ENCODE measurements at places on chromosomes 5 and 9.

DNA sequence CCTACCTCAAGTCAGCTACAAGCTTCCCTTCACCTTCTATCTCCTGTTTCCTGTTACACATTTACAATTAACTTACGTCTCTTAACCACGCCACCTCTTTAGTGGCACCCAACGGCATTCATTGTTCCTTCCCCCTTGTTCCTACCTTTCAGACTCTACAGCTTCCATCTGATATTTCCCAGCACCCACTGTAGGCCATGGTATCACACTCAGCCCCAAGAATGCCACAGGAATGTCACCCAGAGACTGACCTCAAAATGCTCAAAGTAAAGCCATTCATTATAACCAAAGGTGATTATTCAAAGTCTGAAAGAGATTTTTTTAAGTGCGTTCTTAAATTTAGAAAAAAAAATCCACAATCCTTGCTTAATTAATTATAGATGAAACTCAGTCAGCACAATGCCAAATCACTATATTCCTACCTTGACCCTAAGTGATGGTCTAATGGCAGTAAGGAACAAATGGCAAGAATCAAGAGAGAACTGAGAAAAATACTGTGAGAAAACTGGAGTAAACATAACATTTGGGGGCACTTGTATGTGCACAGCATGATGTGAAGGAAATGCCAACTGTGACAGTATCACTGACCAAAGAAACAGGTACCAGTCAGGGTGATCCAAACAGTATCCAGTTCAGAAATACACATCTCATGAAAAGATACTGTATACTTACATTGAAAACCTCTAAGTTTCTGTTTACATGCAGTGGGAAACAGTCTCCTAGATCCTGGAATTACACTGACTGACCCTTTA, 52.1 kb downstream of the CTNND2 start:
- no peak for DNase-seq

DNA sequence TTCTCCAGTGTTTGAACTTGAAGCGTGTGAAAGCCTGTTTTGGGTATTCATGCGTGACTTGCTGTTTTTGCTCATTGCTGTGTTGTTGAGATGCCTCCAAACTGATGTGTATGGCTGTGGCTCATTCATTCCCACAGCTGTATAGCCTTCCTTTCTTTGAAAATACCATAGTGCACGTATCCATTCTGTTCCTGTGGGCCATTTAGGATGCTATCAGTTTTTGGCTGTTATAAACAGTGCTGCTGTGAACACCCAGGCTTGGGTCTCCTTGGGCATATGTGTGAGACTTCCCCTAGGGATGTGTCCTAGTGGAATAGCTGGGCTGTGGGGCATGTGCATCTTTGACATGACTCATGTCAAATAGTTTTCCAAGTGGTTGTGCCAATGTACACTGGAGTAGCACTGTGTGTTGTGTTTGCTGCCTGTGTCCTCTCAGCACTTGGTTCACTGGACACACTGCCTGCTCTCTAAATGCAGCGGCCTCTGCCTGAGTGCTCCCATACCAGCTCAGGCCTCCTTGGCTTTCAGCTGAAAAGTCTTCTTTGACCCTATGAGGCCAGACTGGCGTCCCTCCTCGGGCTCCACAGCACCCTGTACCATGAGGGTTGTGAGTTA, 102.6 kb upstream of the TBC1D2 start:
- no peak for DNase-seq

DNA sequence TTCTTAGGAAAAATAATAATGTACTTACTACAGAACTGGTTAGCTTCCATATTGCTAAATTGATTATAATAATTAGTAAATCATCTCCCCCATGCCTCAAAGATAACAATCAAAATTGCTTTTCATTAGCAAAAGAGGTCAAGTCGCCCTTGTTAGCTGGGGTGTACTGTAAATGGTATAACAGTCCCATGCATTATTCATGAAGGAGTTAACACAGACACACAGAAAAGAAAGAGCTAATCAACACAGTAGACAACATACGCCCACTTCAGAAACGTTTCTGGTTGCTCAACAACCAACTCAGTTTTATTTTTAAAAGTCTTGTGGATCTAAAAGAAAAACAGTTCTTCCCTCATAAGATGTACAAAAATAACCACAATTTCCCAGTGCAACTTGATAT, 100.2 kb downstream of the MPDZ start:
- no peak for DNase-seq

- DNase-seq = no peak
Observed at GRCh38 chr9:137161558-137162486, 8.0 kb downstream of the LRRC26 start.

- no peak for DNase-seq
Observed at GRCh38 chr5:11514705-11515432, 389.4 kb downstream of the CTNND2 start.

DNA sequence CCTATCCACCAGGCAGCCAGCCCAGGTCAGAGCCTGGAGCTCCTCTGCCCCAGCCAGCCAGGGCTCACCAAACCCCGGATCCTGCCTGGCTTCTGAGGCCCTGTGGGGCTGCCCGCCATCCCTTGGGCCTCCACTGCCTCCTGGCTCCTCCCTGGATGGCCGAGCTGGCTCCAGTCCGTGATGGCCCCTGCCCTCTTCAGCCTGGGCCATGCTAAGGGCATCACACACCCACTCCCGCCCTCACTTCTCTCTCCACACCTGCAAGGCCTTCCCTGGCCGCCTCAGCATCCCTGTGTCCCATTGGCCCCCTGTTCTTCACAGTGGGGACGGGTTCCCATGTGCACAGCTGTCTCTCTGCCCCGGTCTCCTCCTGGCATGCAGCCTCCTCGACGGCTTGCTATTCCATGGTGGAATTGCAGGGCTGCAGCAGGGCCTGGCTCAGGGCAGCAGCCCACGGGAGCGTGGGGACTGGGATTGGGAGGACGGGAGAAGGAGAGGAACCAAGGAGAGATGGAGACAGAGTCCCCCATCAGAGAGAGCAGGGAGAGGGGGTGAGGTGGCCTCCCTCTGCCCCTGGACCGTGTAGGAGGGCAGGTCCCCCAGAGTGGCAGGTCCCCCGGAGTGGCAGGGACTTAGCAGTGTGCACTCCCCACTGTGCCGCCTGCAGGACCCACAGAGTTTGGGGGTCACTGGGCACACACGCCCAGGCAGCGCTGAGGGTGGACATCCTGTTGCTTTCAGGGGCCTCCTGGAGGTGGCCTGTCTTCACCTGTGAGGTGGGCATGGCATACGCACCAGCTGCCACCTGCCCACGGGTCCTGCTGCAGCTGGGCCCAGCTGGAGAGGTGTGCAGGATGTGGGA, 16.7 kb upstream of the RNU6ATAC start:
- DNase-seq = no peak

DNA sequence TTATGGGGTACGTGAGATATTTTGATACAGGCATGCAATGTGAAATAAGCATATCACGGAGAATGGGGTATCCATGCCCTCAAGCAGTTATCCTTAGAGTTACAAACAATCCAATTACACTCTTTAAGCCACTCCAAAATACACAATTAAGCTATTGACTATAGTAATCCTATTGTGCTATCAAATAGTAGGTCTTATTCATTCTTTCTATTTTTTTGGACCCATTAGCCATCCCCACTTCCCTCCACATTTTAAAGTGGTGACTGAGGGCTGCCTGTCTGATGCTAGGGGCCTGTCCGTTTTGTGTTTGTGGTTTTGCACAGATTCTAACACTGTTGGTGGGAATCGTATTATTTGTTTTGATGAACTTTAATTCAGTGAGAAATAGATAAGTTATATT, 129.7 kb upstream of the DHFR start:
- no peak for DNase-seq

DNA sequence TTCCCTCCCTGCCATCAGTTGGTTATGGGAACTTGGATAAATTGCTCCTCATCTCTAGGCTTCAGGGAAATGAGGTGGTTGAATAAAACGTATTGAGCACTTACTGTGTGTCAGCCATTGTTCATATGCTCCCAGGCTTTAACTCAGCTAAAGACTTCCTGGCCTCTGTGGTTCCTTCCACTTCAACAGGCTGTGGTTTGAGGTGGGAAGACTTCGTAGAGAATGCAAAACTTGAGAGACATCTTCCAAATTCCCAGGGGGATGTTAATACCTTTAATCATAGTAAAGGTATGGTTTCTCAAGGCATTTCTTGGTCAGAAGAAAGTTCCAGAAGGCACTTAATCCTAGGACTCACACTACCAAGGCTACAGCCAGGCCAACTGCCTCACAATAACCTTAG, 1.5 kb upstream of the GPX3 start:
- no peak for DNase-seq

DNA sequence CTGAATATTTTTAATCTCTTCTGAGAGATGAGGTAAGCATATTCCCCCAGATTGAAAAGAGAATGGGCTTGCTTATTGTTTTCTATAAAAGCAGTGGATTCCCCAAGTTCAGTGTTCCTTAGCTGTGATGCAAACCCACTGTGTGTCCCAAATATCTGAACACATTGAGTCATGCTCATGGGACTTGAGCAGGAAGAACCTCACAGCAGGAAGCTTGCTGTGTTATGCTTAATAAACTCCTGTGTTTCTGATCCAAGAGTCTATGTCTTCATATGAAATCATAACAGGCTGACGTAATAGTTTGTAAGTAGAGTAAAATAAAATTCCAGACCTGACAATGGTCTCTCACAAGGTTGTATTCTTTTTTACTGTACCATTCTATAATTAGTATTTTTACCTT, 24.8 kb upstream of the LOX start:
- no peak for DNase-seq

DNA sequence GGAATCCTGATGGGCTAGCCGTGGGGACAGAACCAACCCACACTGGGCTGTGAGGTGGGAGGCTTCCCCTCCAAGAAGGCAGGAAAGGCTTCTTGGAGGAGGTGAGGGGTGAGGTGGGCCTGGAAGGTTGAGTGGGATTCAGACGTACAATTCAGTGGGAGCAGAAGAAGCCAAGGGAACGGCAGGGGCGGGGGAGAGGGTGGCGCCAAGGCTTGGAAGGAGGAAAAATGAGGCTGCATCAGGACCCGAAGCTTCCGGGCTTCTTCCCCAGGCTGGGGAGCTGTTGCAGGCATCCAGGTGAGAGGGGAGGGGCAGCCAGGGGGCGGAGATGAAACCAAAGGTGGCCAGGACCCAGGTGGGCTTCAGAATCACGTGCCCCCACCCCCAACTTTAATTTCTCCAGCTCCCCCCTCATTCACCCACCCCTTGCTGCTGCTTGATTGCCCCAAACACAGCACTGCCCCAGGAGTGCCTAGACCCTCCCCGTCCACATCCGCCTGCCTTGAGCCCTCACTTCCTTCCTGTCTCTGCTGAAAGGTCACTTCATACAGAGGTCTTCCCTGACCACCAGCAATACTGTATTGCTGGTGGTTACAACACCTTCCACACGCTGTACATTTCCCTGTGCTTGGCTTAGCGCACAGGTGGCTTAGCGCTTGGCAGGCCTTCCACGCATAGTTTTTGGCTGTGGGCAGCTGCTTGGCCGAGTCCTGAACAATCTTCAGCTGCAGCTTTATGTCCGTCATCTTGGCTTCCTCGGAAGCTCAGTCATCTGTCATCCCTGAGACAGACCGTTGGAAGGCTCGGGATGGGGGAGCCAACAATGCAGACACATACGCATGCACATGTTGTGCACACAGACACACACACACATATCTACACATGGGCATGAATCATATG, 193.5 kb downstream of the RGS3 start:
- no peak for DNase-seq

DNA sequence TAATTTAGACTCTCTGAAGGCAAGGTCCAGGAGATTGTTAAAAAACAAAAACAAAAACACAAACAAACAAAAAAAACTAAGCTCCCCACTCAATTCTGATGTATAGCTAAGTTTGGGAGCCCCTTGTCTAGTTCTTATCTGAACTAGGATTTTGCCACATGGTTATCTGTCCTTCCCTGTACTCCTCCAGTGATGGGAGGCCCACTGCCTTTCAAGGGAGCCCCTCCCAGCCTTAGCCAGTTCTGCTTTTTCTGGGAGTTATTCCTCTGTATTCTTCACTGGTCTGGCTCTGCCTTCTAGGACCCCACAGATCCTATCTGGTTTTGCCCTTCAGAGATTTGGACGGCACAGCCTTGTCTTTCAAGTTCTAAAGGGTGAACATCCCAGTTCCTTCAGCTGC, 2.1 kb upstream of the ALDH1B1 start:
- no peak for DNase-seq

DNA sequence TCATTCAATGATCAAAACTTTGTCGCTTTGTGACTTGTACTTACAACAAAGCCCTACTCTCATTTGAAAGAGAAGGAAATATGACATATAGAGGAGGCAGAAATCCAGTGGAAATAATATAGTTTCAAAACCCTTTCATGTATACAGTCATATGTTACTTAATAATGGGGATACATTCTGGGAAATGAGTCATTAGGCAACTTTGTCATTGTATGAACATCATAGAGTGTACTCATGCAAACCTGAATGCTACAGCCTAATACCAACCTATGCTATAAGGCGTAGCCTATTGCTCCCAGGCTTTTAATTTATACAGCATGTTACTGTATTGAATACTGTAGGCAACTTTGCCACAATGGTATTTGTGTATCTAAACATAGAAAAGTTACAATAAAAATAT, 69.0 kb upstream of the SMC2 start:
- no peak for DNase-seq

DNA sequence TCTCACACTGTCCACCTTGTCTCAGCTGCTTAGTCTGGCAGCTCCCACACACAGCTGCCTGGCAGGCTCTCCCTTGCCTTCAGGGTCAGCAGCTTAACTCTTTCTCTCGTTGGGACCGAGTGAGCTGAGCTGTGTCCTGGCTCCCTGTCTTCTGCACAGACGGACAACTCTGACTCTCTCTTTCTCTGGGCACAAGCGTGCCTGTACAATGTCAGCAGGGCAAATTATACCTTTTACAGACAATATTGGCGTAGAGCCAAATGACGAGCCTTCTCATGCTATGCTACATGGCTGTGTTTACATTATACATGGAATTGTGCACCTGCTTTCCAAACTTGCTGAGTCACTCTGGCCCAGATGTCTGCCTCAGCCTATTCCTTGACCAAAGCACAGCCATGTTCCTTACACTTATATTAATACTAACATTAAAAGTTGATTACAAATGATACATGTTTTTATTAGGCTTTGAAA, 188.6 kb downstream of the CYLC2 start:
- DNase-seq = no peak

DNA sequence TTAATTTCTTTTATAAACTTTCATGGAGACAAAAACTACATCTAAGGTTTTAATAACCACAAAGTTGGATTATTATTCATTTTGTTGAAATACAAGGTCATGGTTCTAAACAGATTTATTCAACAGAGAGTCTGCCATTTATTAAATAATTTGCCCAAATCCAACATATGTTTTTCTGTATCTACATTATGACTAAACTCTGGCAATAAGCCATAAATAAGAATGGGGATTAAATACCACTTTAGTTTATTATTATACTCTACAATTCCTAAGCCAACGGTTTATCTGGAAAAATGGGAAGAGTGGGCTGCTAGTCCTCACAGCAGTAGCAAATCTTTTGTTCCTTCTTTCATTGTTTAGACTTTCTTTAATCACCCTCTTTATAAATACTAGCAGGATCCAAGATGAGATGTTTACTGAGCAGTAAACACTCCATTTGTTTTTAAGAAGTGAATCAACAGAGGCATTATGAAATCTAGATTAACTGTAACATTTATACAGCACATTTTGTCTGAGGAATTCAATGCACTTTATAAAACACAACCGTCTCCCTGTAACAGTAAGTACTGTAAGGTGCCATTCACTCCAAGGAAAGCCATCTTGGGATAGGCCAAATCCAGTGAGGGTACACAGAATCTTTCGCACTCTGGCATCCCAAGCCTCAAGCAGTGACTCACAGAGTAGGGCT, 89.7 kb downstream of the DROSHA start:
- DNase-seq = no peak

All from bone marrow (tissue), 2 donors.